ENCODE measurements at places on chromosomes 4 and X.

- no peak for DNase-seq
These were observed 126.8 kb upstream of the ENPP6 start for GRCh38 chr4:184344435-184344834.

DNA sequence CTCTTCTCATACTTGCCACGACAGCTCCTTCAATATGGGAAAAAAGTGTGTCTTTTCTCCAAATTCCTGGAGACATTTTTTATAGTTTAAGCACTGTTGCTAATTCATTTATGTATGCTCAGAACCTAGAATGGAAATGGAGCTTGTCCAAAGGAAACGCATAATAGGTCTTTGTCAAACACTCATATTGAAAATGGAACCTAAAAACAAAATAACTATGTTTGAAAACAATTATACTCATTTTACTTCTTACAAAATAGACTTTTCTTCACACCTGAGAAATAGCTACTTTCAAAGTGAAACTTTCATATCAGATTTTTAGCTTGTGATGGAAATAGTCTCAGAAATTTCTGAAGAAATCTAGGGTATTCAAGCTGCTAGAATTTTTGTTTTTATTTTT is 529.7 kb upstream of the BOD1L1 start:
- no peak for DNase-seq

- no peak for DNase-seq
These were observed 56.3 kb upstream of the LCORL start for GRCh38 chr4:18077808-18078207.

DNA sequence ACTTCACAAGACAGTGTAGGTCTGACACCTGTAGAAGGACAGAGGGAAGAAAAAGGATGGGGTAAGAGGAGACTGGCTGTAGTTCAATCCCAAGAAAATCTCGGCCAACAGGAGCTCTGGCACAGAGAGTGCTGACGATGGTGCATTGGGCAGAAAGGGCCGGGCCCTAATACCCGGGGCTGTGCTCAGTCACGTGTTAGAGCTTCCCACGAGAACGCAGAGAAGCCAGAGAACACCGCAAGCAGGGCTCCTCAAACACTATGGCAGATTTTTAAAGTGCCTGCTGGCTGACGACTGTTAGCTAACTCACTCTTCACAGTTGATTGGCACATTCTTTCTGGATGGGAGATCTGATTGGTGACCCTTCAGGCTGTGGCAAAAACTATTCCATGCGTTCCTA is 35.5 kb downstream of the EREG start:
- DNase-seq: no peak

- DNase-seq: no peak
These were observed 168.9 kb upstream of the ATOH1 start for GRCh38 chr4:93659629-93660028.

DNA sequence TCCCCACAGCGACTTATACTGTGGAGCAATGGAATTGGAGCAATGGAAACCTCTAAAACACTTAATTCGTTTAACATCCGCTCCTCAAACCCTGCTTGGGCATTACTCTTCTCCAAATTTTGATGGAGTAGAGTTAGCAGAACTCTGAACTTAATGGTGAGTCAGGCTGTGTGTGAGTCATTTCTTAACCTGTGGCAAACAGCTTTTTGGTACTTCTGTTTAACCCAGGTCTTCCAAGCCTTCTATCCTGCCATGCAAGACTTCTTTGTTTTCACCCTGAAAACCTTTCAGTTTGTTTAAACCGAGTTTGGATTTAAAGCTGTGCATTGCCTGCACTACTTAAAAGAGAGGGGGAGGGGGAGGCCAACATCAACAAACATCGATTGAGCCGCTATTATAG is 3.6 kb upstream of the AMOT start:
- no peak for DNase-seq

DNA sequence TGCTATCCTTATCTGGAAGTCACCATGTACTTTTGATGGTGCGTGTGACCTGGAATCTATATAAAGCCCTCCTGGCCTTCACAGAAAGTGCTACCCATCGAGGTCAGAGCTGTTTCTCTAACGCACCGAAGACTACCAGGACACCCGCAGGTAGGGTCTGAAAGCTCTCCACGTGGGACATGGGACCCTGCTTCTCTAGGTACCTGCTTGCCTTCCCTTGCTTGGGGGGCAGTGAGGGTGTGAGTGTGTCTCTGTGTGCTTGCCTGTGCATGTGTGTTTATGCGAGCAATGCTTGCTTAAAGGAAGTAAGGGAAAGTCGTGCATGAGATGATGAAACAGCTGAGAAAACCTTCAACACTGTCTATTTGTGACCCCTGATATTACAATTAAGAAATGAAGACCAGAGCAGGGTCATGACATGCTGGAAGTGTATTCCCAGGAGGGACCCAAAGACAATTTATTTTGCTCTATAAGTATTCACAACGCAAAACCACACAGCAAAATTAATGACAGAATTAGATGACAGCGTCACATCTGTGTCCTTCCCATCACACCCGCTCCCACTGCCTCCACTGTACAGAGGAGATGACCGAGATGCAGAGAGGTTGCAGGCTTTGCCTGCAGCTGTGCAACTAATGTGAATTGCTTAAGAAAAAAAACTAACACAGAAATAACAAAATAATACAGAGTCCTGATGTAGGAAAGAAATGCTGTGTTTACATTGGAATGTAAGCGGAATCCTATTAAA is 76.4 kb upstream of the HELT start:
- no peak for DNase-seq

DNA sequence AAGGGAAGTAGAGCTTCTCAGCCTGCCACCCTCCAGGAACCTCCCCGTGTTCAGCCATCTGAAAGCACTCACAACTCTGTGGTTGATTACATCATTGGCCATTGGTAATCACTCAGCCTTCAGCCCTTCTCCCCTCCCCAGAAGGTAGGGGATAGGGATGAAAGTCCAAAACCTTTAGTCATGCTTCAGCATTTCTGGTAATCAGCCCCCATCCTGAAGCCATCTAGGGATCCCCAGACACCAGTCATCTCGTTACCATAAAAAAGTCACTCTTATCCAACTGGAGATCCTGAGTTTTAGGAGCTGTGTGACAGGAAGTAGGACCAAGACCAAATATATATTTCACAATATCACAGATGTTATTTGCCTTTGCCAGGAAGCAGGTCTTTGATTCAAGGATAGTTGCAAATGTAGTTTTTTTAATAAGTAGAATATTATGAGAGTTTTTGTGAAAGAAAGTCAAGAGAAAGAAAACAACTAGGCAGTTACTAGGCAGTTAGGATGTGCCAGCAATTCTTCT is 364.6 kb upstream of the NOCT start:
- DNase-seq: peak; percentile 98

- DNase-seq: no peak
These were observed 220.1 kb downstream of the DHX15 start for GRCh38 chr4:24364249-24364648.

- no peak for DNase-seq
These were observed 40.2 kb downstream of the CRMP1 start for GRCh38 chr4:5852523-5853202.

GRCh38 chr4:117137145-117137544 is 51.8 kb upstream of the TRAM1L1 start:
- peak; percentile 38 for DNase-seq
